ENCODE measurements at places on chromosomes 2 and 18.

DNA sequence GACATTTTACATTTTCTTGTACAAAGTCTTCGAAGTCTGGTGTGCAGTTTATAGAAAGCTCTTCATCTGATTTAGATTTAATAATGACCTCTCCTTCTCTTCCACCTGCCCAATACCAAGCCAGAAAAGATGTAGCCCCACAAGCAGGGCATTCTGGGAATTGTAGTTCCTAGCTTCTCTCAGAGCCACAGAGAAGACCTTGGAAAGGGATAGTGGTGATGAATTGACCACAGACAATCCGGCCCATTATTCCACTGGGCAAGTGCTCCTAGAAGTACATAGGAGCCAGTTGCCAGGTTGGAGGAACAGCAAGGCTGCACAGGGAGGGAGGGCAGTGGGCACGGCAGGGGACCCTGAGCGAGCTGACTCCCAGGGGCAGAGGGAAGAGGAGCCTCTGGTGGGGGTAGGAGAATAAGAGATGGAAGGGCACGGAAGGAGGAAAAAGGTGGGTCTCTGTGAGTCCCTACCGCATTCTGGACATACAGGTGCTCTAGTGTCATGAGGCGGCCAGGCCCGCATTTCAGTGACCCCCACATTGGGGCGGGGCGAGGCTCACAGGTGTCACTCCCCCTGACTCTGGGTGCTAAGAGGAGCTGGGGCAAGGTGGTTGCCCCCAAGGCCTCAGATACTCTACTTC is 152.5 kb upstream of the HAAO start:
- DNase-seq = no peak

DNA sequence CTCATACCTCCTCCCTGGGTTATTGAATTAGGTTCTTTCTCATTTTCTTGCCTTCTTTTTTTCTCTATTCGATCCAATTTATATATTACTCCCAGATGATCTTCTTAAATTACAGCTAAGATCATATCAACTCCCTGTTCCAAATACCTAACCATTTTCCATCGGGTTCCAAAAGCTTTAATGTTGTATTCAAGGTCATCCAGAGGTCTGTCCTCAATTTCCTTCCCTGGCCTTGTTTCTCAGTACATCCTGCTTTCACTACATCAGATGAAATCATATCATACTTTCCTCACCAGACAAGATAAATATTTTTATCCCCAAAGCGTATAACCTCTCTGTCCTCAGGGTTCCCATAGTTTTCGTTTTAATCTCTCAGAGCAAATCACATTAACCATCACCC is 36.3 kb upstream of the GREB1L start:
- no peak for DNase-seq

DNA sequence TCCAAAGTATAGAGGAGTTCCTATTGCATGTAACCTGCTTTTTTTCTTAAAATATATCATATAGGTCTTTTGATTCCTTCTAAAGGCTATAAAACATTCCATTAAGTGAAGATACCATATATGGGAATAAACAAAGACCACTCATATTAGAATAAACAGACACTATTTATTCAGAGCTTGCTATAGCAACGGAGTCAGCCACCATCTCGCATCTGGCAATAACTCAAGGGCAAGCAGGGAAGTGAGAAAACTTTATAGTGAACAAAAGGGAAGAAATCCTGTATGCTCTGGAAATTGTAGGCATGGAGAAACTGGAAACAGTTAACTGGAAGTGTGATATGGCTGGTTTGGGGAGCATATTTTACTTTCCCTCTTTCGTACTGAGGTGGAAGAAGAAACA is 301.9 kb downstream of the PTH2R start:
- no peak for DNase-seq

DNA sequence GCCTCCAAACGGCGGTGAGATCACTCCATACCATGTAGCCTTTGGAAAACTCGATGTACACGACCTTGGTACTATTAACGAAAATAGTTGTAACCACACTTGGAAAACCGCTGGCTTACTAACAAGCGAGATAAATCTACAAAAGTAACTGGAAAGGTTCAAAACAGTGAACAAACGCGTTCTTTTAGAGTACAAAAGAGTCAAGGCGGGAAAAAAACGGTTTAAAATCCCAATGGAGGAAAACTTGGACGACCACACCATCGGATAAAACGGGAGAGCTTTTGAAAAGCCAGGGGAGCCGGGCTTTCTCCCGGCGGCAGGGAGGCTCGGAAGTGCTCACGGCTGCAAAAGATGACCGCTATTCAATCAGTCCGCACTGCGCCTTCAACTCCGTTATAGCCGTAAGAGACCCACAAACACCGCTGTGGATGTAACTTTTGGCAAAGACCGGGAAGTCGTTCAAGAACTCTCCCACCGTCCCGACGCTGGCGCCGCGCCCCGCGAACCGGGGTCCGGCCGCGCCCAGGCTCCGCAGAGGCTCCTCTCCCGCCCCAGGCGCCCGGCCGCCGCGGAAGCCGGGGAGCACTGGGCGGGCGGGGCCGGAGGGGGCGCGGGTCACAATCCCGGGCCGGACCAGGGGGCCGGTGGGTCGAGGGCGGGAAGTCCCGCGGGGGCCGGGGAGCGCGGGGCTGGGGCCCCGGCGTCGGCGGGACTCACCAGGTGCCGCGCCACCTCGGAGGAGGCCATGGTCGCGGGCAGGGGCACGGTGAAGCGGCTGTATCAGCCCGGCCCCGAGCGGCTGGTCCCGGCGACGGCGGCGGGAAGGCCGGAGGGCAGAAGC is 465 bp downstream of the SEPTIN10 start:
- no peak for DNase-seq

DNA sequence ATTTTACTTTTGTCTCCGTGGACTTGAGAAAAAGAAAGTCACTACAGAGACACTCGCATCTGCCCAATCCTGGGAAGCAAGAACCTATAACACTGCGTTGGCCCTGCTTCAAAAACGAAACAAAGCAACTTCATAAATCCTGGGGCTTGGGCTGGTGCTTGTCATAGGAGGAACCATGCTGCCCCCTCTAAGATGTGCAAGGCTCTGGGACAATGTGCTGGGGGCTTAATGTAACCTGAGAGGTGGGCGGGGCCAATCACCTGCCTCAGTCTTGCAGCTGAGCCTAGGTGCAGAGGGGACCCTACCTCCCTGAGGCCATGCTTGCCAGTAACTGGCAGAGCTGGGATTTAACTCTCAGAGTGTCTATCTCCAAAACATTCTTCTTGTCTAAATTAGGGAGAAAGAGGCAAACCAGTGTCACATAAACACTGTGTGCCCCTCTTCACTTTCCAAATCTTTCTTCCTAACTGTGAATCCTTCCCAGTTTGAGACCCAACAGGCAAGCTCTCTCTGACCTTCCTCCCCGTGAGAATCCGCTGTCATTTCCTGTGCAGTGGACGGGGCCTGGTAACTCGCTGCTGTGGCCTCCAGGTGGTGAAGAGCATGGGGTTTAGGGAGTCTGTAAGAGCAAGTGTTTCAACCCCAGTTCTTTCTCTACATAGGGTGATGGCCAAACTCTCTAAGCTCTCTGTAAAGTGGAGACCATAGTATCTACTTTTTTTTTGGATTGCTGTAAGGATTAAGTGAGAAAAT is 115.1 kb downstream of the ACKR3 start:
- no peak for DNase-seq

DNA sequence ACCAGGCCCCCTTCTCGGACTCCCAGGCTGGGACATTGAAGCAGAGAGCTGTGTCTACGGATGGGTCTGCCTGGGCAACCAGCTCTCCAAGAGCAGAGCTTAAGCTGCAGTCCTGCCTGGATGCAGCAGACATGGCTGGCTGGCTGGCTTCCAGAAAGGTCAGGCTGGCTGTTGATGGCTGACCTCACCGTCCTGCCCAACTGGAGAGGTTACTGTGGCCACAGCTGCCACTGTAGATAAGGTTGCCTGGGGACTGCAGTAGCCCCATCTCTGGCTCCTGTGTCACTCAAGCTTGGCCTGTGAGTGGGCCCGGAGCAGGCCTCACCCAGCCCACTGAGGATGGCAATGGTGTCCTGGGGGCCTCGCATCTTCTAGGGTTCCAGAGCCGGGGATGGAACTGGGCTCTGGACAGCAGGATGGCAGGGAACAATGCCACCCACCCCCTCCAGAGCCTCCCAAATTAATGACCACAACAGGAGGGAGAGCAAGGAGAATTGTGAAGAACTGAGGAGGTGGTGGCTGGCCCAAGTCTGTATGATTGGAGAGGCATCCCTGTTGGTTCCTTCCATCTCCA is 37.0 kb upstream of the FOSL2 start:
- DNase-seq = no peak

DNA sequence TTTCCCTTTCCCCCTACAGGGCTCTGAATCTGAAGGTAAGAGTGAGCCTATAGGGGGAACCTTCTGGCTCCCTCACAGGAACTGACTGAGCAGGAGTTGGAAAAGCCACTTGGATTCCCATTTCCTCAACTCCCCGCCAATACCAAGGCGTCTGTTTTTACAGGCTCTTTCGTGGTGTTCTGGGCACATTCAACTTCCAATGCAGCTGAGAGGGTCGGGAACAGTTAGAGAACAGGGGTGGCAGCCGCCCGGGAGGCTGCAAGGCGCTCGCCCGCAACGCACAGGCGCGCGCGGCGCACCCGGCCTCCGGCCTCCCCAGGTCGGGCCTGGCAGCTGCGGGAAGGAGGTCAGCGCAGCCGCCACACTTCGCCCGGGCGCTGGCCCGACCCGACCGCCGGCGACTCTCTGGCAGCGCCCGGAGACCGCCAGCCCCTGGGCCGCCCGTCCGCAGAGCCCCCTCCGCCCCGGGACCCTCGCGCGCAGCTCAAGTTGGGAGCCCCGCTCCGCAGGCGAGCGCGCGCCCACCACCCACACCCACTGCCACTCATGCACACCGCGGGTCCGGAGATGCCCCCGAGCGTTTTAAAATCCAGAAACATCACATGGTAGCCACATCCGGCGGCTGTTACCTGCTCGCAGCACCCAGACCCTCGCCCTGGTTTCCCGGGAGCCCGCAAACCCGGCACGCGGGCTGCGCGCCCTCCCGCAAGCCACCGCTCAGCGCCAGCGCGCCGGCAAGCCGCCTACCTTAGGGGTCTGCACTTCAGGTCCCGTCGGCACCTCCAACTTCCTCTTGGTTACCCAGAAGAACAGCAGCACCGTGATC is 816 bp downstream of the GALNT14 start:
- DNase-seq = no peak

DNA sequence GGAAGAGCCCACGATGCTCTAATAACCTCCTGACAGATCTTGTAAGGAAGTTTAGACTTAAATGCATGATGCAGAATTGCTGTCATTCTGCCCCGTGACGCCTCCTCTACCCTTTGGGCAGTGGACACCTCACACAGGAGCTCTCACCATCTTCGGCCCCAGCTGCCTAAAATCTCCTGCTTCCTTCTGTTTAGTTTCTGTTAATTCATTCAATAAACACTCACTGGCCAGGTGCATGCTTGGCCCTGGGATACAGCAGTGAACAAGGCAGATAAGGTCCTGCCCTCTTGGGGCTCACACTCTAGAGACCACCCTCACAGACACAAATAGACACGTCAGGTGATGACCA is 81.1 kb downstream of the SEPTIN10 start:
- no peak for DNase-seq

DNA sequence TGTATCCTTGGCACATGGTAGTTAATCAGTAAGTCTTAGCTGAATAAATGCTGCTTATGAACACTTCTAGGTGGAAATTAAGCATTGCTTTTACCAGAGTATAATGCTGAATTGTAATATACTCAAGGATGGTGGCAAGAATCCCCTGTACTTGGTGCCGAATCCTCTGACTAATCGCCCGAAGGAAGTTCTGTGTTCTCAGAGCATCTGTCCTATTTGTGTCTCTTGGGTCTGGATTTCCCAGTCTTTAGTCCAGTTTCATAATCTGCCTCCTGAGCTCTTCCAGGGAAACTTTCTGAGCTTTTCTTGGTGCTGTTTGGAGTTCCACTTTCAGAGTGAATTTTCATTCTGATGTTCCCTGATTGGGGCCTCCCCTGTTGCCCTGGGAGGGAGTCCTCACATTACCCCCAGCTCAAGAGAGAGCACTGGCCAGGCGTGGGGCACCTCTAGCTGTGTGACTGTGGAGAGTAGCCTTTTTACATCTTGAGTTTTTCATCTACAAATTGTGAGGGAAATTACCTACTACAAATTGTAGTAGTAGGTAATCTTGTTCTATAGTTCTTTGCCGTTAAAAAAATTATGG is 144.9 kb downstream of the LTBP1 start:
- no peak for DNase-seq

DNA sequence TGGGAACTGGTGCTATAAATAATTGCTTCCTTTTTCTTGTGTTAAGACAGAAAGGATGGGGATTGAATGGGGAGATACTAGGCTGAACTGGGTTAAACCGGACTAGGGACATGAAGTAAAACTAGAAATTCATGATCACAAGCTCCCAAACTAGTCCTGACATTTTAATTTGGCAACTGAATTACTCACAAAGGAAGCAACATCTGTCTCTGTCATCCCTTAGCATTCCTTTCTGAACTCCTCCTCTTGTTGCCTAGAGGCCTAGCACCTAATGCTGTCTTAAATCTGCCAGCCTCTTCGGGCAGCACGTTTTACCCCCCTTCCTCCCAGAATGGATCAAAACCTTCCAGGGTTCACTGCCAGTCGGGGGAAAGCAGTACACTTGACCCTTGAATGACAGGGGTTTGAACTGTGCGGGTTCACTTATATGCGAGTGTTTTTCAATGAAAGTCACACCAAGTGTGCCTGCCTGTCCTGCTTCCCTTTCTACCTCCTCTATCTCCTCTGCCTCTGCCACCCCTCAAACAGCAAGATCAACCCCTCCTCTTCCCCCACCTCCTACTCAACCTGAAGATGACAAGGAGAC is 8.2 kb downstream of the KCTD1 start:
- no peak for DNase-seq

DNA sequence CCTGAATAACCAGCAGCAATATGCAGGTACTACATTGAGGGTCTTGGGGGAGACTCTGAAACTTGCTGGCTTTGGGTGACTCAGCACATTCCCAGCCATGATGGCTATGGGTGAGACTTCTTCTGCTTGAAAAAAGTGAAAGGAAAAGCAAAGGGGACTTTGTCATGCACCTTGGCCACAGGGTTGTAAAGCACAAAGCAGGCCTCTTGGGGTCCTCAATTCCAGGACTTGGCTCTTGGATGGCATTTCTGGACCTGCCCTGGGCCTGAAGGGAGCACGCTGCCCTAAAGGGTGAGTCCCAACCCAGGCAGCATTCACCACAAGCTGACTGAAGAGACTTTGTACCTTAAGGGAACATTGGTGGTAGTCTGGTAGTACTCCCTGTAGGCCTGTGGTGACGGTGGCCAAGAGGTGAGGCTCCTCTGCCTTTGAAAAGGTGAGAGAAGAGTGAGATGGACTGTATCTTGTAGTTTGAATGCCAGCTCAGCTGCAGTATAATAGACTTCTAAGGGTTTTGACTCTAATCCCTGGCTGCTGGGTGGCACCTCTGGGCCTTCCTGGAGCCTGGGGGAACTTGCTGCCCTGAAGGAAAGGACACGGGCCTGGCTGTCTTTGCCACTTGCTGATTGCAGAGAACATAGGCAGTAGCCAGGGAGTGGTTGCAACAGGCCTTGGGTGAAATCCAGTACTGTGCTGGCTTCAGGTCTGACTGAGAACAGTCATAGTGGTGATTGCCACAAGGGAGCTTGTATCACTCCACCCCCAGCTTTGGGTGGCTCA is 36.5 kb upstream of the CYTIP start:
- DNase-seq = no peak

- no peak for DNase-seq
Observed at GRCh38 chr2:67399144-67399543, 2.0 kb downstream of the ETAA1 start.
